ENCODE measurements at places on chromosomes 1 and 21.

- no peak for DNase-seq
Measured at GRCh38 chr1:113593550-113594297, 165.6 kb downstream of the PHTF1 start.

DNA sequence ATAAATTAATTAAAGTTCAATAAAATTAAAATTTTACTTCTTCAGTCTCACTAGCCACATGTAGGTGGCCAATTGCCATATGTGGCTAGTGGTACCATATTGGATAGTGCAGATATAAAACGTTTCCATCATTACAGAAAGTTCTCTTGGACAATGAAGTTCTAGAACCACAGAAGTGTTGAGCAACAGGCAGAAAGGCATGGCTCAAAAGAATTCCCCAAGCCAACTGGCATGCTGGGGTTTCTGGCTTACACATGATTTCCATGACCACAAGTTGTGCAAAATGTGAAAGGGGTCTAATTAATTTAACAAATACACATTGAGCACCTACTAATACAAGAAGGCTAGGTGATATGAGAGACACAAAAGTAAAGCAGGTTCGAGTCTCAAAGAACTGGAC lies 72.2 kb upstream of the CDC42BPA start:
- DNase-seq: no peak

DNA sequence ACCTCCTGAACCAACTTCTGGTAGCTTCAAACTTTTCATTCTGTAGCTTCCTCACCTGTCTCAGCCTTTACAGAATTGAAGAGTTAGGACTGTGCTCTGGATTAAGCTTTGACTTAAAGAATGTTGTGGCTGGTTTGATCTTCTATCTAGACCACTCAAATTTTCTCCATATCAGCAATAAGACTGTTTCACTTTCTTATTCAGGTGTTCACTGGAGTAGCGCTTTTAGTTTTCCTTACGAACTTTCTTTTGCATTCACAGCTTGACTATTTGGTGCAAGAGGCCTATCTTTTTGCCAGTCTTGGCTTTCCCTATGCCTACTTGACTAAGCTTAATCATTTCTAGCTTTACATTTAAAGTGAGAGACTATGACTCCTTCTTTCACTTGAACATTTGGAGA lies 31.5 kb downstream of the FGGY start:
- DNase-seq: no peak

DNA sequence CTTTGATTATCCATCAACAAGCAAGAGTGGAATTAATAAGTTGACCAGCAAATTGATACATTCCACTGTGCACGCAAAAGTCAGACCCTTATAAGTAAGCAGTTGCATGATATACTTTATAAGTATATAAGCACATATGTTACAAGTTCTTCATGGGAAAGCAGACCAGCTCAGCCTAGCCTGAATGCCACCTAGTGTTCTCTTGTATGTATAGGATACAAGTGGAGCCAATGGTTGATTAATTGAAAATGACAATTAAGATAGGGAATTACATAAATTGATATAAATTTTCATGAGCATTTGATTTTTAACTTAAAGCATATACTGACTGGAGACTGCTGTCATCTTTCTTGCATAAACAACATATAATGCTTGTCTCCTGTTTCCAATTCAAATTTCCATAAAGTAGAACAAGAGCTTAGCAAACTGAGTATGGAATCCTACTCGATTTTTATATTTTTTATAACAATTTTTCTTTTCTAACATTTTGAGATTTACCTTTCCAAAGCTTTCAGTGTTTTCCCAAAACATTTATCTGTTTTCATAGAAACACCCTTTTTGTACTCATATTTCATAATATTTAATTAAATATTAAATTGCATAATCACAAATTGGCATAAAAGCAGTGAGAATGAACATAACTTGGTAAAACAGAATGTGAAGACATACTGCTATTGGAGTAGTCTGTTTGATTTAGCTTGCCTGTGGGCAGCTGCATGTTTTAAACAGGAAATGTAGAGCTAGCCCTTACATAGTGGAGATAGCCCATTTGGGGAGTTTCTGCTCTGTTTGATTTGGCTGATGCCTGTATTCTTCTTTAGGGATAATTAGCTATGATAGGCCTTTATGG lies 62.8 kb downstream of the MAGI3 start:
- DNase-seq: no peak

GRCh38 chr1:111480674-111481073 lies 6.9 kb downstream of the C1orf162 start:
- no peak for DNase-seq

- no peak for DNase-seq
Measured at GRCh38 chr1:221543529-221544120, 198.3 kb downstream of the DUSP10 start.

DNA sequence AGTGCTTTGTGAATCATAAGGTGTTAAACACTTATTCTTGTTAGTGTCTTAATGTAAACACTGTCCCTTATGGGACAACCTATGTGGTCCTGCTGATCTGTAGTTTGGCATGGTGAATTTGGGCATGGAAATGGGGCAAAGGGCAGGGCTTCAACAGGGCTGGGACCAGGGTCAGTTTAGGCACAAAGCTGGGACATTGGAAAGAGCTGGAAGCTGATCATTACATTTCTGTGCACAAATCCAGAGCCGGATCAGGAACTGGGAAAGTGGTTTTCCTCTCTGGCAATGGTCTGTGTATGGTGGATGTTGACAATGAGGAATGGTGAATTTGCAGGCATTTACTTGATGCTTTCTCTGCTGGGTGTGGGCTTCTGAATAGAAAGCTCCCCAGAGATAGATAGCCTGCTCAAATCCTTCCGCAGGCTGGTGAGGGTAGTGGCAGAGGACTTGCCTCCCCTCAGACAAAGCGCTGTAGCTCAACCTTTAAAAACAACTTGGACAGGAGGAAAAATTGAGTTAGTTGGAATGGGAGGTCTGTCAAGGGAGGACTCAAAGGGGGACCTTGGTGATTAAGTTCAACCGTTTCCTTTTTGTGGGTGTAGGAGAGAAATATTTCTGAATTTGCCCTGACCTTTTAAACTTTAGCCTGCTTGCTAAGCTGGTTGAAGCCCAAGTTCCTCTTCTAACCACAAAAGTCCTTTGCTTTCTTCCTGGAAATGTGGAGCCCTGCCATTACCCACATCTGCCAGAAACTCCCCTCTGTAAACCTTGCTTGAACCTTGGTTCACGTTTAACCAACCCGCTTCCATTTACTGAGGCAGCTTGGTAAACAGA lies 35.3 kb downstream of the HLX start:
- no peak for DNase-seq

GRCh38 chr1:246000638-246001015 lies 506.5 kb downstream of the SMYD3 start:
- no peak for DNase-seq

DNA sequence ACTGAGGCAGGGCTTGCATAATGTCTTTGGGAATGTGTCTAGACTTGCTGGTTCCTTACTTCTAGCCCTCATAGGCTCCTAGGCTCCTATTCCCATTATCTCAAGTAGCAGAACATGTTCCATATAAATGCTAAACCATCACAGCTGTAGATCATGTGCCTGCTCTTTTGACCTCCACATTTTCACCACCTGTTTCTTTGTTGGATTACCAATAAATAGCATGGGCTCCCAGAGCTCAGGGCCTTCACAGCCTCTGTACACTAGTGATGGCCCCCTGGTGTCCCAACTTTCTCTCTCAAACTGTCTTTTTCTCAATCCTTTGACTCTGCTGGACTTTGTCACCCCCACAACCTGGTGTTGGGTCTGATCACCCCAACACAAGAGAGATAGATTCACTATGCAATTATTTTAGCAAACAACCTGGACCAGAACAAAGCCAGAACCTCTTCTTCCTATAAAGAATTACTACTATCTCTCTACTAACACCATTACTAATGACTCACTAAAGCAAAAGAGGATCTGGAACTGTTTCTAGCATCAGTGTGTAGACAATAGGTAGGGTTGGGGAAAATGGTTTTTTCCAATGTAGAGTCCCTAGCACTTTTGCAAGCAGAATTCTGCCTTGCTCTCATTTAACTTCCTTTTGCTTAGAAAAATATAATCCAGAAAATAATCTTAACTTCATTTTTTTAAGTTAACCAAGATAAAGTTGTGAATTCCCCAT lies 51.7 kb downstream of the WLS start:
- no peak for DNase-seq

DNA sequence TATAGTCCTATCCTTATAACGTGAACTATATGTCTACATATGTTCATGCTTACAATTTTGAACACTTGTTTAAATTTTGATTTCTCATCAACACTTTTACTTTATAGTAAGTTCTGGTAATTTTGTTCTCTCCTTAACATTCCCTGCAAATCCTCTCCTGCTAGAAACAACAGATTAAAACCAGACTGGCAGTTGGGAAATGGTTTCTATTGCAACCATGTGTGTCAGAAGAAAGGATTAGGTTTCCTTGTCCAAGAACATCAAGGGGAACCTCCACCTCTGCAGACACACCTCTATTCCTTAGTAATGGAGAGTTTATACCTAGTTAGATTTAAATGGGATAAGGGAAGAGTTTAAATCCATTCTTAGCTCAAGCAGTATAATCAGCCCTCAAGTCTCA lies 3.3 kb upstream of the WARS2 start:
- no peak for DNase-seq

GRCh38 chr1:54008876-54009275 lies 9.1 kb downstream of the LDLRAD1 start:
- no peak for DNase-seq

DNA sequence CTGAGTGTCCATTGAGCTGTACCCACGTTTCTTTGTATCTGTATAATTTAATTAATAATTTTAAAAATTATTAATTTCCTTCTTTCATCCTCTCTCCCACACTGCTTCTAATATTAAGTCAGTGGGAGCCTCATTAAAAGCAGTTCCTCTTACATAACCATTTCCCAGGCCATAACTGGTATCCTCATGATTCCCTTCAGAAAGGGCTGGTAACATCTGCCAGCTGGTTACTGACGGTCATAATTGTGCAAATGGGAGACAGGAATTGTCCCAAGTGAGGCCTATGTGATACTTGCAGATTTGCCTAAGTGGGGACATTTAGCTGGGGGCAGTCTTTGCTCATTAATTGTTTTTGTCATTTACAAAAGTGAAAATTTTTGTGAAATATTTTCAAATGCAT lies 69.0 kb upstream of the SPAG17 start:
- no peak for DNase-seq

- DNase-seq: no peak
Measured at GRCh38 chr1:167289966-167290365, 69.3 kb downstream of the POU2F1 start.

- DNase-seq: peak; percentile 21
Measured at GRCh38 chr1:47755101-47755990, 241.8 kb downstream of the TRABD2B start.

DNA sequence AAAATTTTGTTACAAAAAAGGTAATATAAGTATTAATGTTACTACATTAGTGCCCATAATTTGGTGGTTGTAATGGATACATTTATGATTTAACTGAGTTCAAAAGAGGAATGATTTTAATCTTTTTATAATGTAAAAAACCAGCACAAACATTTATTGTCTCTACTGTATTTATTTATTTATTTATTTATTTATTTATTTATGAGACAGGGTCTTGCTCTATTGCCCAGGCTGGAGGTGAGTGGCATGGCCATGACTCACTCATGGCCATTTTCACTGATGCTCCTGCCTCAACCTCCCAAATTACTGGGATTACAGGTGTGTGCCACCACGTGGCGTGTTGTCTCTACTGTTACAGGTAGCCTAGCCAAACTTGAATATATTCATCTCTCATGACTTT lies 21.9 kb downstream of the SPEN start:
- DNase-seq: no peak

DNA sequence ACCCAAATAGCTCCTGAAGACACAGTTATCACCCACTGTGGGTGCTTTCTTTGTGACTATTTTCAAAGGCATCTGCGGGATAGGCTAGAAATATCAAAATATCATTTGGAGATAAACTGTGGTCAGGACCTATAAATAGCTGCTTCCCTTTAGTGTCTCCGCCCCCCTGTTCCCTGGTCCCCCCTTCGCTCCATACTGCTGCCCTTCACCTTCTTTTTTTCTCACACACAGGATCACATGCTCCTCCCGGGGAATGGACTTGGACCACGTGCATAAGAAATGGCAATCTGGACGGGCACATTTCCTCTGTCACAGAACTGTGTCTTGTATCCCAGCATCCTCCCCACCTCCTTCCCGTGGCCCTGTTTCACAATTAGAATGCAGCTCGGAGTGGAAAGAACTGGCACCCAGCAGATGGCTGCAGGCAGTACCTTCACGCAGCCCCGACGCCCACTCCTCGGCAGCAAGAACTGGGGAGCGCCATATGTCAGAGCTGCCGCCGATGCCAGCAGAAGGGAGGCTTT lies 68.8 kb upstream of the SSX2IP start:
- no peak for DNase-seq

DNA sequence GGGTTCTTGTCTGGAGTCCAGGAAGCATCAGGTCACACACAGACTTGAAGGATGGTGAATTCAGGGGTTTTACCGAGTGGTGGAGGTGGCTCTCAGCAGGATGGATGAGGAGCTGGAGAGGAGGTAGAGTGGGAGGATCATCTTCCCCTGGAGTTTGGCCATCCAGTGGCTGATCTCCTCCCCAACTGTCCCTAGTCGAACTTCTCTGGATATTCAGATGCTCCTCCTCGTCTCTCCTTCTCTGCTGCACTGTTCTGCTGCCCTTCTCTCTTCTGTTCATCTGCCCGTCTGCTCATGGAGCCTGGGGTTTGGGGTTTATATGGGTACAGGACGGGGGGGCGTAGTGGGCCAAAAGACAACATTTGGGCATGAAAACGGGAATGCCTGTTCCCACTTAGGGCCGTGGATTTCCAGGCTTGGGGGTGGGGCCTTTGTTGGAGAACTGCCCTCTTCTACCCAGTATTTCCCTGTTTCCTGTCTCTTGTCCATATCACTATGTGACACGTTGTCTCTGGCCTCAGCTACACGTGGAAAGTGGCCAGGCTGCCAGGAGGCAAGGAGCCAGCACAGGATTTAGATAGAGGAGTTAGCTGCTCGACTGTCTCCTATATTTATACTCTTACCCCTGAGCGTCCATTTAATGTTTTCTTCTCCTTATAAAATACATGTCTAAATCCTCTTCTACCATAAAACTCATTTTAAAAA lies 76.7 kb downstream of the SIPA1L2 start:
- DNase-seq: no peak

DNA sequence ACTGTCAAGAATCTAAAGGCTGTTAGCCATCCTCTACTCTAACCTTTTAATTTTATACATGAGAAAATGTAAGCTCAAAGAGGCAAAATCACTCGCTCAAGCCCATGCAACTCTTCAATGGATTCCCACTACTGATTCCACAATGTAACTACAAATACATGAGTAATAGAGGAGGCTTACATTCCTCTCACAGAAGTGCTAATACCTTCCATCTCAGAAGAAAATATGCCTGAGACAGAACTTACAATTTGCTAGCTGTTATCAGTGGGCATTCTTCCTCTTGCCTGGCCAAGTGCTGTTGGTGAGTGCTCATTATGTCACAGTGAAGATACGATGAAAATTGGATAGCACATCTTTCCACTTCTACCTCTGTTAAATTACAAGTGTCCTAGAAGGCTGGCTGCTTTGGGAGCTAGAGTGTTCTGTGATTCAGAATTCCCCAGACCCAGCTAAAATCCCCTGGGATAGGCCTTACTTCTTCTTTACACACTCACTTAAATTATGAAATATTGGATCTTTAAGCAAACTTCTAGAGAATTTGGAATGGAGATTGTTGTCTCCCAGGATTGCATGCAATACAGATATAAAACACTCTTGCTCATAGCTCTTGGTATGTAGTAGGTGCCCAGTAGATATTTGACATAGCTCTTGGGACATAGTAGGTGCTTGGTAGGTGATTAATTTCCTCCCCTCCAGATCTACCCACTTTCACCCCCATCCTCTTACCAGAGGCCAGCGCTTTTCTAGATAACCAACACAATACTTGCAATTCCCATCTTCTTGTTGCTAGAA lies 24.1 kb downstream of the BCL9 start:
- no peak for DNase-seq

GRCh38 chr1:154178013-154178412 lies 13.9 kb downstream of the TPM3 start:
- DNase-seq: no peak
